ENCODE measurements at places on chromosomes 7 and 10. TPM values are rescaled to one million over a fixed set of nuclear protein-coding genes. Genes with fewer than 3 reads are reported as not detected.

CALCR gene
- total RNA-seq = 0.39 TPM

GRCh38 chr10:43128958-43129706 is 9.1 kb upstream of the CSGALNACT2 start:
- peaks cover 18% of the 10 kb centered on the region for H3K36me3 ChIP-seq
- no peaks in the 10 kb centered on the region for H3K27me3 ChIP-seq
- H3K27ac ChIP-seq = no peak overlapping the region
- H3K4me3 ChIP-seq = no peak overlapping the region

GRCh38 chr10:123284022-123284421 is 129.8 kb downstream of the BUB3 start:
- no peaks in the 10 kb centered on the region for H3K4me1 ChIP-seq
- H3K27me3 ChIP-seq = no peaks in the 10 kb centered on the region
- no peak overlapping the region for H3K27ac ChIP-seq

GRCh38 chr10:13512564-13512963 is 16.2 kb downstream of the BEND7 start:
- H3K27me3 ChIP-seq = no peaks in the 10 kb centered on the region
- H3K4me3 ChIP-seq = no peak overlapping the region
- no peak overlapping the region for H3K27ac ChIP-seq
- H3K4me1 ChIP-seq = peaks cover 8% of the 10 kb centered on the region
- peaks cover 17% of the 10 kb centered on the region for H3K36me3 ChIP-seq
- no peak for DNase-seq

- no peak overlapping the region for H3K27ac ChIP-seq
- no peak overlapping the region for H3K4me3 ChIP-seq
- H3K36me3 ChIP-seq = no peaks in the 10 kb centered on the region
- no peak for DNase-seq
Observed at GRCh38 chr10:75894761-75895160, 463.3 kb downstream of the LRMDA start.

GRCh38 chr7:8189625-8190024 is 72.3 kb downstream of the ICA1 start:
- DNase-seq = peak; percentile 43
- peaks cover 3% of the 10 kb centered on the region for H3K4me1 ChIP-seq
- H3K27me3 ChIP-seq = no peaks in the 10 kb centered on the region
- no peaks in the 10 kb centered on the region for H3K36me3 ChIP-seq

PRPS1L1 gene
- total RNA-seq = not detected

GRCh38 chr10:96470116-96470743 is 43.5 kb downstream of the TLL2 start:
- no peaks in the 10 kb centered on the region for H3K36me3 ChIP-seq
- peaks cover 6% of the 10 kb centered on the region for H3K4me1 ChIP-seq
- H3K27me3 ChIP-seq = no peaks in the 10 kb centered on the region
- no peak for DNase-seq
- H3K4me3 ChIP-seq = no peak overlapping the region

EBF3 gene
- total RNA-seq = 83.1 TPM

DCLRE1C gene
- total RNA-seq = 13.4 TPM

- H3K36me3 ChIP-seq = no peaks in the 10 kb centered on the region
- no peak overlapping the region for H3K4me3 ChIP-seq
- no peaks in the 10 kb centered on the region for H3K27me3 ChIP-seq
- H3K27ac ChIP-seq = no peak overlapping the region
Observed at GRCh38 chr7:5793361-5794072, 12.1 kb upstream of the RNF216 start.

TSPAN13 gene
- total RNA-seq = 47.6 TPM

GRCh38 chr7:78473571-78474301 is 675.2 kb downstream of the PHTF2 start:
- H3K27ac ChIP-seq = no peak overlapping the region
- no peak for DNase-seq
- H3K36me3 ChIP-seq = no peaks in the 10 kb centered on the region
- H3K27me3 ChIP-seq = no peaks in the 10 kb centered on the region
- no peaks in the 10 kb centered on the region for H3K4me1 ChIP-seq

LIPF gene
- total RNA-seq = not detected

GRCh38 chr10:12592967-12593366 is 243.6 kb downstream of the CAMK1D start:
- peaks cover 17% of the 10 kb centered on the region for H3K4me1 ChIP-seq
- DNase-seq = no peak
- no peaks in the 10 kb centered on the region for H3K36me3 ChIP-seq
- no peaks in the 10 kb centered on the region for H3K27me3 ChIP-seq
- no peak overlapping the region for H3K27ac ChIP-seq

- no peak overlapping the region for H3K4me3 ChIP-seq
- H3K4me1 ChIP-seq = no peaks in the 10 kb centered on the region
- H3K27ac ChIP-seq = no peak overlapping the region
- H3K27me3 ChIP-seq = no peaks in the 10 kb centered on the region
- no peaks in the 10 kb centered on the region for H3K36me3 ChIP-seq
Observed at GRCh38 chr7:24769014-24769830, 12.0 kb upstream of the GSDME start.

DNA sequence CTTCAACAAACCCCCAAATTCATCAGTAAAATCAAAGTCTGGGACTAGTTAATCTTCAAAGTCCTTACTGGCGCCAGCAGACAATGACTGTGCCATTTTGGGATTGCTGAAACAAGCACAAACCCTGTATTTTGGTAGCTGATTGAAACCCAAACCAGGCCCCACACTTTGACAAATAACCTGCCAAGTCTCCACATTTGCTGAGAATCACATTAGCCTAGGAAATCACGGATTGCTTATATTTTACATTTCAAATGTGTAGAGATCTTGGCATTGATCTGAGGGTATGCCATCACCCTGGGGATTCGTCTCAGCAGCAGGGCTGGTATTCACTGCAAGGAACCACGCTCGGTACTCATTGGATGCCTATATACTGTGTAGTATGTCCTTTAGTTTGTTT is 501.1 kb downstream of the CALN1 start:
- no peaks in the 10 kb centered on the region for H3K27me3 ChIP-seq
- DNase-seq = peak; percentile 71

OPALIN gene
- total RNA-seq = 0.88 TPM

GRCh38 chr10:58565271-58565670 is 52.6 kb downstream of the BICC1 start:
- H3K27ac ChIP-seq = no peak overlapping the region
- H3K4me3 ChIP-seq = no peak overlapping the region
- H3K36me3 ChIP-seq = no peaks in the 10 kb centered on the region
- H3K27me3 ChIP-seq = no peaks in the 10 kb centered on the region
- H3K4me1 ChIP-seq = no peaks in the 10 kb centered on the region

- H3K4me1 ChIP-seq = peaks cover 8% of the 10 kb centered on the region
- H3K27me3 ChIP-seq = no peaks in the 10 kb centered on the region
- H3K4me3 ChIP-seq = no peak overlapping the region
- H3K36me3 ChIP-seq = no peaks in the 10 kb centered on the region
- DNase-seq = no peak
Observed at GRCh38 chr7:17679458-17679857, 260.8 kb downstream of the SNX13 start.

DNA sequence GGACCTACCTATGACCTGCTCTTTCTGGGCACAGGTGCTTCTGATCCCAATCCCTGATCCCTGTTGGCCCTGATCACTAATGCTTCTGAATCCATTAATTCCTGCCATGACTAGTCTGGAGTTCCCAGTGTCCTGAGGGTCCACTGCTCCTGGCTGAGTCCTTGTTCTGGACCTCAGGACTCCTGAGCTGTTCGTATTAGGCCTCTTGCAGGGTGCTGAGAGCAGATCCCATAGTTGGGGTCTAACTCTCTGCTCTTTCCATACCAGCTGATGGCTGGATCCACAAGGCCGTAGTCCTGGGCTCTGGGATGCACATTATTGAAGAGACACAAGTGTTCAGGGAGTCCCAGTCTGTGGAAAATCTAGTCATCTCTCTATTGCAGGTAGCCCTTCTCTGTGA is 7.0 kb downstream of the MRPL43 start:
- DNase-seq = no peak
- H3K27ac ChIP-seq = no peak overlapping the region
- no peak overlapping the region for H3K4me3 ChIP-seq
- H3K4me1 ChIP-seq = no peaks in the 10 kb centered on the region

MKI67 gene
- 22.4 TPM for total RNA-seq

AGMO gene
- 2.9 TPM for total RNA-seq

- H3K27me3 ChIP-seq = no peaks in the 10 kb centered on the region
- H3K4me3 ChIP-seq = no peak overlapping the region
- H3K36me3 ChIP-seq = no peaks in the 10 kb centered on the region
- peak; percentile 6 for DNase-seq
Observed at GRCh38 chr7:33143996-33144718, 14.8 kb downstream of the BBS9 start.

CNNM1 gene
- total RNA-seq = 1.6 TPM

Data from spinal cord (tissue), 10 donors.